ENCODE measurements at places on chromosomes 4 and X. TPM values are rescaled to one million over a fixed set of nuclear protein-coding genes. Genes with fewer than 3 reads are reported as not detected.

GRCh38 chr4:181150191-181150590, 1093.0 kb upstream of the TENM3 start:
- H3K4me3 ChIP-seq: no peak overlapping the region
- no peak overlapping the region for H3K27ac ChIP-seq
- no peaks in the 10 kb centered on the region for H3K27me3 ChIP-seq
- no peaks in the 10 kb centered on the region for H3K4me1 ChIP-seq
- DNase-seq: no peak
- H3K36me3 ChIP-seq: no peaks in the 10 kb centered on the region

DNA sequence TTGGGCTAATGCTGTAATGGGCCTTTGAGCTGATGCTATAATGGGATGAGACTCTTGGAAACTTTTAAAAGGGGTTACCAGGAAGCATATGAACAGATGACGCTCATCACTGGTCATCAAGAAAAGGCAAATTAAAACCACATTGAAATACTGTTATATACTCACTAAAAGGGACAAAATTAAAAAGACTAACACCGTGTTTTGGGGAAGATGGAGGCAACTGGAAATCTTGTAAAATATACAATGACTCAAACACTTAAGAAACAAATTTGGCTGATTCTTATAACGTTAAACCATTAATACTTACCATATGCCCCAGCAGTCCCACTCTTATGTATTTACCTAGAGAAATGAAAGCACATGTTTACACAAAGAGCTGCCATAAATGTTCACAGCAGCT, 207.2 kb upstream of the GPRIN3 start:
- H3K4me3 ChIP-seq: no peak overlapping the region
- no peaks in the 10 kb centered on the region for H3K27me3 ChIP-seq
- H3K36me3 ChIP-seq: no peaks in the 10 kb centered on the region
- H3K4me1 ChIP-seq: peaks cover 1% of the 10 kb centered on the region

DNA sequence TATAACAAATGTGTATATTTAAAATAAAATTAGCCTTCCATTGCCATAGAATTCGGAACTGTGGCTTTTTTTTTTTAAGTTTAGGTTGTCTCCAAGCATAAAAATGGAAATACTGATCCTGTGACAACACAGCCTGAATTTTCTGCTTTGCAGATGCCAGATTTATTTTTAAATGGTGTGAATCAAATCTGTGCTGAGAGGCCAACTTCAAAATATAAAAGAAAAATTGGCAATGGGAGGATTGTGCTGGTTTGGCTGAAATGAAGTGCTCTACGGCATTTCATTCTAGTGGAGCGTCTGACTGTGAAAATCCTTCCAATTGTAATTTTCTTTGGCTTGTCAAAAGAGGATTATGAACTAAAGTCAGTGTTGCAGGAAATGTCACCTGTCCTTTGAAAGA, 580.3 kb upstream of the ZFP42 start:
- no peaks in the 10 kb centered on the region for H3K4me1 ChIP-seq
- H3K27me3 ChIP-seq: no peaks in the 10 kb centered on the region
- DNase-seq: no peak
- no peak overlapping the region for H3K4me3 ChIP-seq
- H3K27ac ChIP-seq: no peak overlapping the region

- no peak overlapping the region for H3K27ac ChIP-seq
- DNase-seq: no peak
- no peaks in the 10 kb centered on the region for H3K36me3 ChIP-seq
- H3K27me3 ChIP-seq: no peaks in the 10 kb centered on the region
- H3K4me1 ChIP-seq: no peaks in the 10 kb centered on the region
These were observed 18.3 kb upstream of the ADAMTS3 start for GRCh38 chr4:72587334-72587733.

DNA sequence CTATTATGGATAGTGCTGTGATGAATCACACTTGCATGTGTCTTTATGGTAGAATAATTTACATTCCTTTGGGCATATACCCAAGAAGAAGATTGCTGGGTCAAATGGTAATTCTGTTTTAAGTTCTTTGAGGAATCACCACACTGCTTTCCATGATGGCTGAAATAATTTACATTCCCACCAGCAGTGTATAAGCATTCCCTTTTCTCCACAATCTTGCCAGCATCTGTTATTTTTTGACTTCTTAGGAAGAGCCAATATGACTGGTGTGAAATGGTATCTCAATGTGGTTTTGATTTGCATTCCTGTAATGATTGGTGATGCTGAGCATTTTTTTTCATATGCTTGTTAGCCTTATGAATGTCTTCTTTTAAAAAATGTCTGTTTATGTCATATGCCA, 1120.2 kb downstream of the ARAP2 start:
- DNase-seq: no peak
- H3K36me3 ChIP-seq: no peaks in the 10 kb centered on the region
- no peak overlapping the region for H3K4me3 ChIP-seq
- H3K4me1 ChIP-seq: no peaks in the 10 kb centered on the region

MAGEA2B gene
- not detected for total RNA-seq

GRCh38 chrX:130716346-130716745, 186.7 kb downstream of the ENOX2 start:
- H3K27ac ChIP-seq: no peak overlapping the region
- no peak overlapping the region for H3K4me3 ChIP-seq
- H3K4me1 ChIP-seq: no peaks in the 10 kb centered on the region

DNA sequence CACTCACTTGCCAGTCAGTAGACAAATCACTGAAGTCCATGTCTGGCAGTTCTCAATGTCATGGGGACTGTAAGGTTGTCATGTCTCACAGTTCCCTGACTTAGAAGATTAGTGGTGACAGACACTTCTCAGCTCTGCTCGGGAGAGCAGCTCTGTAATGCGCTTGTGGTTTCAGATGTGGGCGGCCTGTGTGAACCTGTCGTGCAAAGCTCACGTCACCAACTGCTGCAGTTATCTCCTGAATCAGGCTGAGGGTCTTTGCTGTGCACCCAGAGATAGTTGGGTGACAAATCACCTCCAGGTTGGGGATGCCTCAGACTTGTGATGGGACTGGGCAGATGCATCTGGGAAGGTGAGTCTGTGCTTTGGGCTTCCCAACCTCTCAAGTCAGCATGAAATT, at the start of gene IL9R:
Gene IL9R (plus strand): TSS at position 261 of the 400 bp plus-strand sequence. CDS start 64 bp downstream, at position 325.
- H3K27ac ChIP-seq: no peak within 1 kb of the TSS
- peak; percentile 6 for DNase-seq
- peaks cover 24% of the 10 kb centered on the region for H3K4me1 ChIP-seq
- no peaks in the 10 kb centered on the region for H3K27me3 ChIP-seq
- no peak within 1 kb of the TSS for H3K4me3 ChIP-seq
- no peaks in the 10 kb centered on the region for H3K36me3 ChIP-seq

SYN1 gene
- 1.3 TPM for total RNA-seq

USP17L19 gene
- total RNA-seq: not detected

DNA sequence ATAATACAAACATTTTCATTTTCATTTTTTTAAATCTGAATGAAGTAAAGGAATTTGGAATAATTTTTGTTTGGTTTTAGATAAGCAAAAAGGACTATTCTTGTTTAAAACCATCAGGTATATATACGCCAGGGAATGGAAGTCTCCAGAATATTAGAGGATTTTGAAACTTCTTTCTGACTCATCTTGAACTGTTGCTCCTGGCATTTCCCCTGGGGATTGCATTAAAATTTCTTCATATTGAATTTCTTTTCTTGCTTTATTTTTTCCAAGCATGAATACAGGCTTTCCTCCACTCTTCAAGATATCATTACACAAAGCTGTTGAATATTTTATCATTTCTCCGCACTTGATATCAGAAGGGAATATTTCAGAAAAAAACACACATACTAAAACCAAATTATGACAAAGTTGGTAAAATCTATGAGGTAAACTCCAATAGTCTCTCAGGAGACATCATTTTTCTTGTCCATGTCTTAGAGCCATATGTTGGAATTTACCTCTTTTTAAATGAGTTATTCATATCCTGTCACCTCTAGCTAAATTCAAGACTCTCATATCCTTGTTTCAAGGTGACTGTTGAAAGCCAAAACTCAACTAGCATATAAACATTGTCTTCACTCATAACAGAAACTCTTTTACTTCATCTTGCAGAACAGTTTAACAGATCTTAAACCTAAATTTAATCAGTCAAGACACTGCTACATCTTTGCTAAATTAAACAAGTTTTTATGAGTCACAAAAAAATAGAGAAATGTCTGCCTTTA, 20.7 kb upstream of the CSN1S1 start:
- H3K4me3 ChIP-seq: no peak overlapping the region
- no peak overlapping the region for H3K27ac ChIP-seq
- peaks cover 2% of the 10 kb centered on the region for H3K27me3 ChIP-seq
- H3K4me1 ChIP-seq: no peaks in the 10 kb centered on the region

IGFBP7 gene
- total RNA-seq: 2.1 TPM

SMR3B gene
- not detected for total RNA-seq

GRCh38 chr4:170691168-170691567, 601.4 kb upstream of the AADAT start:
- no peak overlapping the region for H3K4me3 ChIP-seq
- no peak for DNase-seq
- no peaks in the 10 kb centered on the region for H3K27me3 ChIP-seq
- H3K4me1 ChIP-seq: no peaks in the 10 kb centered on the region
- no peak overlapping the region for H3K27ac ChIP-seq

DNA sequence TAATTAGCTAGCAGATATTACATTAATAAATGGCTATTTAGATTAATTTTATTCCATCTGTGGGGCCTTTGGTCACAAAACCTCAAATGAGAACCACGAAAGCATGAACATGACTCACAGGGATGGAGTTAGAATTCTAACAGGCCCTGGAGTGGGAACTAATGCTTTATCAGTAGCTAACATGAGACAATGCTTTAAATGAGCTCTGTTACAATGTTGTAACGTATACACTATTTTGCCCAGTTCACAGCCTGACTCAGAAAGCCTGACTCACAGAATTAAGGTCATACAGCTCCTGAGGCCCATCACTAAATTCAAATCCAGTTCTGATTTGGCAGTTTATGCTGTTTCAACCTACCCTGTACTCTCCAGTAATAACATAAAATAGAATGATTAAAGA, 23.2 kb downstream of the VEGFC start:
- H3K27me3 ChIP-seq: no peaks in the 10 kb centered on the region
- H3K4me1 ChIP-seq: no peaks in the 10 kb centered on the region
- no peak overlapping the region for H3K27ac ChIP-seq
- no peak overlapping the region for H3K4me3 ChIP-seq

DNA sequence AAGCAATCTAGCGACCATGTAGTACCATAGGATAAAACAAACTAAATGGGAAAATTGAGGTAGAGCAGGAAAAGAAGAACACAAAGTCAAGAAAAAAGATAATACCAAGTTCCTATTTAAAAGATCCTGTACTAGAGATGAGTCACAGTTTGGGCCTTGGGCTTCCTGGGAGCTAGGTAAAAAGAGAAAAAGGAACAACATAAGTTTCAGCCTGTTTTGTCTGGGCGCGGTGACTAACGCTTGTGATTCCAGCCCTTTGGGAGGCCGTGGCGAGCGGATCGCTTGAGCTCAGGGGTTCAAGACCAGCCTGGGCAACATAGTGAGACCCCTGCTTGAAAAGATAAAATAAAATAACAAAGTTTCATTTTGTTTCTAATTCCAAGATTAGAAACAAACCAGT, 14.0 kb upstream of the TMEM156 start:
- H3K27ac ChIP-seq: peak overlapping the region; percentile 76
- peaks cover 33% of the 10 kb centered on the region for H3K4me1 ChIP-seq
- H3K4me3 ChIP-seq: peak overlapping the region; percentile 65
- no peaks in the 10 kb centered on the region for H3K36me3 ChIP-seq
- H3K27me3 ChIP-seq: no peaks in the 10 kb centered on the region

Measured in T-cell (primary cell).